ENCODE measurements at places on chromosomes 2 and 18.

DNA sequence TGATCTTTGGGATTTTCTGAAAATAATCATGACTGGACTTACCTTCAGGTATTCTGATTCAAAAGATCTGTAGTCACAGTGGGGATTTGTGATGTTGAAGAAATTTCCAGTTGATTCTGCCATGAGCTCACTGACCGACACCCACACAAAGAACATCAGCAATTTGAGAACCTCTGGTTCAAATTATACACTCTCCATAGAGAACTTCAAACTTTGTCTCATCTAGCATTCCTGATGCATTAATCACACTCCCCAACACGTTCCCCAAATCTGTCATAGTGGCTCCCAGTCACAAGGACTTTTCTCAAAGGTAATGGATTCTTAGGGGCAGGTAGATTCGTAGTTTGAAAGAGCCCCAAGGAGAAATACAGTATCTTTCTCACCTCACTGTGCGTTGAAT lies 584.3 kb downstream of the FBXO15 start:
- DNase-seq, result no peak

- DNase-seq, result no peak
Measured at GRCh38 chr18:32801228-32801627, 28.4 kb upstream of the KLHL14 start.

DNA sequence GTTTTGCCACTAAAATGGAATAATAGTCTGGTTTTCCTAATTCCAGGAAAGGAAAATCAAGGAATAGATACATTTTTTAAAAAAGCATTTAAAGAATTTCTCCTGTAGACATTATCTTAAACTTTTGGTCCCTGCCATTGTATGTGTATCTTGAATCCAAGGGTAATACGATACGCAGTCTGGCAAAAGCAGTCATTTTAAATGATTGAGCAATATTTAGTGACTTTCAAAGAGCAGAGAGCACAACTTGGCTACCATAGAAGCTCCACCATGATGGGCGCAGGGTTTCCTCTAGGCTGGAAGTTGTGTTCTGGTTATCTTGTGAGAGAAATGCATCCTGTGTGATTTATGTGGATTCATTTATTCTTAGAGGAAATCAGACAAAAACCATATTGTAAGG lies 92.9 kb downstream of the NEDD4L start:
- DNase-seq, result no peak

DNA sequence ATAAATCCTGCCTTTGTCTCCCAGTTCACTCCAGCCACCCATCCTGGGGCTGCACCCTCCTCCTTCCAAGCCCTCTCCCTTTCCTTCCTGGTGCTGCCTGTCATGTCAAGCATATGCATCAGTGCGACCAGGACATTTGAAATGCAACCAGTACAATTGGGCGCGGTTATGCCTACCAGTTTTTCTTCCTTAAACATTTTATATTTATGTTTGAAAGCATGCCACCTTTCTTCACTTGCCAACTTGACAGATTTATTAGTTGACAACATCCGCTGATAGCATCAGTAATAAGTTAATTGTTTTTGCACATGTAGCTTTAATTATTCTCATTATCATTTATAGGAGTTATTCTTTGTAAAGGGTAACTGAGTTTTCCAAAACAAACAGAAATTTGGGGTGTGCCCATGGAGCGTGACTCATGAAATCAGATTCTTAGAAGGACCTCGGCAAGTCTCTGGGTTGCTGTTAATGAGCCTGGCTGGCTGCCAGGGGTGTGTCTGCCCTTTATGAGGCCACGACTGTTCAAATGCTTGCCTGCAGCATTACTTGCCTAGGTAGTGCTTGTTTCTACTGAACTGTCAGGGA lies 32.8 kb upstream of the IL1B start:
- peak; percentile 6 for DNase-seq
